T-cell (primary cell): ENCODE measurements at places on chromosomes 7 and 10.

GRCh38 chr7:130880668-130881067, 146.7 kb upstream of the KLF14 start:
- no peaks in the 10 kb centered on the region for H3K27me3 ChIP-seq
- peaks cover 84% of the 10 kb centered on the region for H3K36me3 ChIP-seq
- H3K27ac ChIP-seq = no peak overlapping the region

DNA sequence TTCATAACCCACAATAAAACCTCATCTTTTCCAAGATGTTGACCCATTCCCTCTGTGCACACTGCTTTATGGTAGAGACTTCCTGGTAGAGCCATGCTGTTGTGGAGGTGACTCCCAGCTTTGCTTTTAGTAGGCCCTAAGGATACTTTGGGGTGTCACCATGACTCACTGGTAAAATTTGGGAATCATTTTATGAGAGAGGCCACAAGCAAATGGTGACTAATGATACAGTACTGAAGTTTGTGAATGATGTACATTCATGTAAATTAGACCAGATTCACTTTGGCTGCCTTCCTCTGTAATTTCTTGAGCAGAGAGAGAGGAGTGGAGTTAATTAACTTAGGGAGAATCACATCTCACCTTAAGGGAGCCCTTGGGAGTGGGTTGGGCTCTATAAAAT, 686.5 kb downstream of the LRMDA start:
- no peaks in the 10 kb centered on the region for H3K4me1 ChIP-seq
- H3K36me3 ChIP-seq = no peaks in the 10 kb centered on the region
- H3K4me3 ChIP-seq = no peak overlapping the region
- DNase-seq = no peak

GRCh38 chr10:124596116-124596785, 134.6 kb downstream of the LHPP start:
- peaks cover 2% of the 10 kb centered on the region for H3K27me3 ChIP-seq
- no peak for DNase-seq
- H3K4me1 ChIP-seq = no peaks in the 10 kb centered on the region

DNA sequence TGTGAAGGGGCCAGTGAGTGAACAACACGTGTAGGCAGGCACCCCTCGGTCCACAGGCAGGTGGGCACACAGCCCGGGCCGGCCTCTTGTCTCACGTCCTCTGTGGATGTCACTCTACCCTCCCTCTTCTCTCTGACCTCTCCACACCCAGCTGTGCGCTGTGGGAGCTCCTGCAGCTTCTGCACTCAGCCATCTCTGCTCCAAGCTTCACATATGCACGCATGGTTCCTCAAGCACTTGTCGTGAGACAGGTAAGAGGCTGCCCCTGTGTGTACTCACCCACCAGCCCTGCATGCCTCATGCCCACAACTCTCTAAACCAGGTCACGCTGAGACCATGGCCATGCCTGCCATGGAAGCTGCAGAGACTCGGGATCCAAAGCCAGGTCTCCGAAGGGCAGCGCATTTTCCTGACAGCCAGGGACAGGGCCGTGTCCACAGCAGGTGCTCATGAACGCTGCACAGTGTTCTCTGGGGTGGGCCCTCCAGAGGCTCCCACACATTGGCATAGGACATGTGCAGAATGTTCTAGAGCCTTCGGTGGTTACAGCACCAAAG, 477.5 kb downstream of the PTPRN2 start:
- H3K27me3 ChIP-seq = peaks cover 33% of the 10 kb centered on the region
- no peak overlapping the region for H3K4me3 ChIP-seq
- no peak for DNase-seq

GRCh38 chr7:84497873-84498272, 303.3 kb upstream of the SEMA3A start:
- no peak overlapping the region for H3K4me3 ChIP-seq
- no peak for DNase-seq
- H3K27ac ChIP-seq = no peak overlapping the region
- H3K4me1 ChIP-seq = no peaks in the 10 kb centered on the region
- H3K27me3 ChIP-seq = no peaks in the 10 kb centered on the region

DNA sequence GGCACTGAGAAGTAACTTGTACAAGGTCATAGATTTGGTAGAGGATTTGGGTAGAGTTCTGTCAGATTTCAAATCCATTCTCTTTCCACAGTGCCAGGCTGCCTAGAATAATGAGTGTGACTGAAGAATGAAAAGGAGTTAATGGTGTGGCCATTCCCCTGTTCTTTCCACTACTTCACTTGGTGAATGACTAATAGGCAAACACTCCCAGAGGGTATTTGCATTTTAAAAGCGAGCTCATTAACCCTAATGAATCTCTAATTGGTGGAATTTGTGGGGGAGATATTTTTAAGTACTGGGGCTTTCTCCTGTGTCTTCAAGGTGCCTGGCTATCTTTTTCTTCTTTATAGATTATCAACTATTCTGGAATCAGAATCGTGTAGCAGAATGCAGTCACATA, 74.8 kb upstream of the RPA3 start:
- no peak overlapping the region for H3K4me3 ChIP-seq
- DNase-seq = no peak
- H3K4me1 ChIP-seq = no peaks in the 10 kb centered on the region
- H3K36me3 ChIP-seq = peaks cover 12% of the 10 kb centered on the region
- H3K27me3 ChIP-seq = no peaks in the 10 kb centered on the region
